ENCODE measurements at places on chromosomes 12 and 14.

GRCh38 chr12:68065687-68066086 is 76.4 kb downstream of the IFNG-AS1 start:
- no peak for DNase-seq

- no peak for DNase-seq
Observed at GRCh38 chr12:28540324-28540714, 350.1 kb downstream of the CCDC91 start.

GRCh38 chr14:49581209-49582112 is 4.7 kb downstream of the RPS29 start:
- no peak for DNase-seq

DNA sequence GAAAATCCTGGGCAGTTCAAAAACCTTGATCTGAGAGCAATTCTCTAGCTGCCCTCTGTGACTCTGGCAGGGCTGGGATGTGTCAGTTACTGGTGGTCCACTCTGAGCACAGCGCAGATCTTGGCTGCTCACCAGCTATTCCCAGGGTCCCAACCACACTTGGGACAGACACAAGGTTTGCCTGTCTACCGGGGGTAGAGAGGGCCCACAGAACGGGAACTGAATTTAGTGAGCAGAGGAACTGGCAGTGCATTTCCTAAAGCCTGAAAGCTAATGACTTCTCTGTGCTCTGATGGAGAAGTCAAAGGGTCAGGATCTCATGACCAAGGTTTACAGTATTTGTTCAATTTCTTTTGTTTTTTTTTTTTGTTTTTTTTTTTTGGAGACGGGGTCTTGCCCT is 2.6 kb downstream of the PDE6H start:
- no peak for DNase-seq

DNA sequence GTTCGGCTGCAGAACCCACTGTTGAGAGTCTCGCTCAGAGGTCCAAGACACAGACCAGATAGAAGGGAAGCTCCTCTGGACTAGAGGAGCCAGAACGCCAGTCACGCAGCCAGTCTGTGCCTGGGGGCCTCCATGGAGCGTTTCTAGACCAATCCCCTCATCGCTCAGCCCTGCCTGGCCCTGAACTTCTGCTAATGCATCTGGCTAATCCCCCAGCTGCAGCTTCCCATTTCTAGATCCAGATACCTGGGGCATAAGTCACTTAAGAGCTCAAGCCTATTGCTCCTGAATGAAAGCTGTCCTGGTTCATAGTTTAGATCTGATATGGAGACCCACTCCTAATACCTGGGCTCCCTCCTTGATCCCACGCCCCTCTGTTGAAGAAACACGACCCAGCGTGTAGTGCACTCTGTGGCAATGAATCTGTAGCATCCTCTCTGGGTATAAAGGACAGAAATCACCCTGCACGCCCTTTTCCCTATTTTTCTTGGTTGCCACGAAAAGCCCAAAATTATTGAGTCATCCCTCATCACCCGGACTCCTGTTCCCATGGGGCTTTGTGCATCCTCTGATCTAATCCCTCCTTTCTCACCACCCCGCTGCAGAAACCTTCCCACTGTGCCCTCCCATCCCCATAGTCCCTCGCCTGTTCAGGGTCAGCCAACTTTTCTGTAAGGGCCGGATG is 341.6 kb upstream of the FKBP4 start:
- DNase-seq, result no peak

DNA sequence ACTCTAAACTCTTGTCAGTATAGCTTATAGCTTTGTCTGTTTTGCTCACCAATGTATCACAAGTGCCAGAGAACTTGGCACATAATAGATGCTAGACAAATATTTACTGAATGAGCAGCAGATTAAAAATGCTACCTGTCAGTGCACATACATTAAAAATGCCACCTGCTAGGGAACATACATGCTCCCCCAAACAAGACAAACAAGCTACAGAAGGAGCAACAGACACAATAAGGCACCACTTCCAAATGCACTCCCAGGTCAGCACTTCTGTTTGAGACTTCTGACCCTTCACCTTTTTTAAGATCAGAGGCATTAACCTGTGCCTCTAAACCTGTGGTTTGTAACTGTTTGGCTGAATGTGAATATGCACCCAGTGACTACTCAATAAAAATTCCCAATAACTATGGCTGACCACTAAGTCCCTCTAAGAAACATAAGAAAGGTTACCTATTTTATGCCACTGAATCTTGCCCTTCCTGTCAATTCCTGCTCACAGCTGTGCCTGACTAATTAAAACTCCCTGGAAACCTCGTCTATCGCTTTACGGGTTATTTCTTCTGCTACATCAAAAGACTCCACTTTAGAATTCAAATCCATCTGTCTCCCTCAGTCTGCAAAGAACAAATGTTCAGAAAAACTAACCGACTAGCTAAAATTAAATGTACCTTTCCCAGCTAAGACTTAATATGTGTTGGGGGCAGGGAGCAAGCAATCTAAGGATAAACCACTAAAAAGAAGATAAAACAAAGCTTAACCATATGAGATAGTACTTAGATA is 41.0 kb downstream of the HECTD4 start:
- DNase-seq, result no peak

DNA sequence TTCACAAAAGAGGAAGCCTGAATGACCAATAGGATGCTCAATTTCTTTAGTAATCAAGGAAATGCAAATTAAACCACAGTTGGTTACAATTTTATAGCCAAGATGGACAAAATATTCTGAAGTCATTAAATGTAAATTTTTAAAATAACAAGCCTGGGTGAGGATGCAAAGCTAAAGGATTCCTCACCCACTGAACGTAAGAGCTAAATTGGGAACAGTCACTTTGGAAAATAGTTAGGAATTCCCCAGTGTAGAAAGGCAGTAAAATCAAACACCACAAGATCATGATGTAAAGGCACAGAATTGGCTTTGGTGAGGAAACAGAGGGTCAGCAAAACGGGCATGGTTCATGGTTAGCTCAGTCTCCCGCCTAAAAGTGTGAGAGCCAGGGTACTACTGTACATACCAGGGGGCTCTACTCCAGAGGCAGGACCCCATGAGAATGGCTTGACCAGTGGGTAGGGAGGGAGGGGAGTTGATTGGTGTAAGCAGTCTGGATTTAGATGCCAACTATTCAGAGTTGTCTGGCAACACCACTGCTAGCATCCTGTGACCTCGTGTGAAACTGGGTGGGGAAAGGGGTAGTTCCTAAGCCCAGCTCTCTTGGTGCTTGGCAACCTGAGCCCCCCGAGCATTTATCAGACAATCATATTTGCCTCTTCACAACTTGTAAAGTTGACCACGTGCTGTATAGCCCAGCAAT is 213.4 kb upstream of the EGLN3 start:
- no peak for DNase-seq
